ENCODE measurements at places on chromosomes 13 and 19.

- no peak for DNase-seq
These were observed 80.7 kb upstream of the SLITRK5 start for GRCh38 chr13:87590518-87590917.

DNA sequence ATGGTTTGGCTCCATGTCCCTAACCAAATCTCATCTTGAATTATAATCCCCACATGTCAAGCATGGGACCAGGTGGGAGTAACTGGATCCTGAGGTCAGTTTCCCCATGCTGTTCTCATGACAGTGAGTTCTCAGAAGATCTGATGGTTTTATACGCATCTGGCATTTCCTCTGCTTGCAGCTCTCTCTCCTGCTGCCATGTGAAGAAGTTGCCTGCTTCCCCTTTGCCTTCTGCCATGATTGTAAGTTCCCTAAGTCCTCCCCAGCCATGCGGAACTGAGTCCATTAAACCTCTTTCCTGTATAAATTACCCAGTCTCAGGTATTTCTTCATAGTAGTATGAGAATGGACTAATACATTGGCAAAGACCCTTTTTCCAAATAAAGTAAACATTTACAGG, 96.8 kb downstream of the TSHZ3 start:
- no peak for DNase-seq

- DNase-seq = no peak
These were observed 18.8 kb downstream of the FAM124A start for GRCh38 chr13:51240958-51241357.

DNA sequence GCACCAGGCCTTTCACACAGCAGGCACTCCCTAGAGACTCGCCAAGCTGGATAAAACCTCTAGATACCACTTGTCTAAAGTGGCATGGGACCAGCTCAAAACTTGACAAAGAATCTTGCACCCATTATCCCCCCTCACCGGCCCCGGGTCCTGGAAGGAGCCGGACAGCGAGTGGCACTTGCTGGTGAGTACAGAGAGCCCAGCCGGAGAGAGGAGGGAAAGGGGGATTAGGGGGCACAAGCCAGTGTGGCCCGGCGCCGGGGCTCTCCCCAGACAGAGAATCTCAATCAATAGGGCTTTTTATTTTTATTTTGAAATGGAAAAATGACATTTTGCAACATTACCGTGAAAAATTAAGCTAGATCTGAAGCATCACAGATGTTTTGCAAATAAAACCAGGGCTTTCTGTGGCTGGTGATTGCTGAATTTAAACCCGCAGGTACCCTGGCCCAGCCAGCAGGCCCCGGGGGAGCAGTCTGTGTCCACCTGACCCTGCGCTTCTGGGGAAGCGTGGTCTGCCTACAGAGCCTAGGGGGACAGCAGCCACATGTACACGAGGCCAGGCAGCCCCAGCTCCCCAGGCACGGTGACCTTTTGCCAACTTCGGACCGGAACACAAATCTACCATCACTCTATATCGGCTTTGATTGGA, 10.0 kb upstream of the VSTM2B start:
- DNase-seq = no peak

DNA sequence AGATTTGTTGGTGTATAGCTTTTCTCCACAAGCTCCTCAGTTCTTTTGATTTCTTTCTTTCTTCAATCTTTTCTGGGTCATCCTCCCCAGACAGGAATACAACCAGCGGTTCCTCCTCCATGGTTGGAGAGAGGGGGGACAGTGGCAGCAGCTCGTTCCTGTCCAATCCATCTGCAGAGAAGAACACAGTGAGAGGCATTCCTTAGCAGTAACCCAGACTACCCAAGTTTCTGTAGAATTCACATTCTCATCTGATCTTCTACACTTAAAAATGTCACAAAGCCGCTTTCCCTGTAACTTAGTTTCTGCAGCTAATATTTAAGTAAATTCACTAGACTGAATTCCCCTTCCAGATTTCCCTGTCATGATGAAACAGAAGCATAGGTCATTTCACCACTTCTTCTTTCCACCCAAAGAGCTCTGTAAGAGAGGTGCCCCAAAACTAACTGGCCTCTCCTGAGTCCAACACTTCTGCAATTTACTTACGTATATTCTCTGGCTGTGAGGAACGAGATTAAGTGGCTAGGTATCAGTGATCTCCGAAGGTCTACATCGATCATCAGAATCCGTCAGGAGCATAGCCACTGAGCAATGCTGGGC, 171.9 kb downstream of the TBC1D4 start:
- DNase-seq = no peak

DNA sequence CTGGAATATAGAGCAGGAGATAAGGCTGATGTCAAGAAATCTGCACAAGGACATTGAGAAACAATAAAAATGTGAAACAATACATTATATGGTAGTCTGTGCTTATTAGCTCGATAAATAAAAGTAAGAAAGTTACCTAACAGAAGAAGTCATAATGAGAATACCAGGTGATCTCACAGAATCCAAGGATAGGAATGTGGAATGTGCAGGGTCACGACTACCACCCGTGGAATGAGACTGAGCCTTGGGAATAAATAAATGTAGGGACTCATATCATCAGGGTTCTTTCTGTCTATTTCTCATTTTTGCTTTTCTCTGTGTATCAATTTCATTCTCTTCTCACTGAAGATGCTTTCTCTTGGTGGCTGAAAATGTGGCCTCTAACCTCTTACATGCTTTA, 26.0 kb upstream of the KBTBD7 start:
- no peak for DNase-seq

DNA sequence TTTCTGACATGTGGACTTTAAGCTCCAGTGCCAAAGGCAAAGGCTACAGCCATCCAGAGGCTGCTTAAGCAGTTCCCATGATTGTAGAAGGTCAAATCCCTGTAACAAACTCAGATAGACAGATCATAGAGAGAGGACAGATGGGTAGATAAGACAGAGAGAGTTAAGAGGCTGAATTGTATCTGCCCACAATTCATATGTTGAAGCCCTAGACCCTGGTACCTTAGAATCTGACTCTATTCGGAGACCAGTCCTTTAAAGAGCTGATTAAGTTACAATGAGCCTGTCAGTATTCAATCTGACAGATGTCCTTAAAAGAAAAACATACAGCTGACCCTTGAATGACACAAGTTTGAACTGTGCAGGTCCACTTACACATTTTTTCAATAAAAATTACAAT, 115.2 kb downstream of the RAP2A start:
- DNase-seq = no peak

DNA sequence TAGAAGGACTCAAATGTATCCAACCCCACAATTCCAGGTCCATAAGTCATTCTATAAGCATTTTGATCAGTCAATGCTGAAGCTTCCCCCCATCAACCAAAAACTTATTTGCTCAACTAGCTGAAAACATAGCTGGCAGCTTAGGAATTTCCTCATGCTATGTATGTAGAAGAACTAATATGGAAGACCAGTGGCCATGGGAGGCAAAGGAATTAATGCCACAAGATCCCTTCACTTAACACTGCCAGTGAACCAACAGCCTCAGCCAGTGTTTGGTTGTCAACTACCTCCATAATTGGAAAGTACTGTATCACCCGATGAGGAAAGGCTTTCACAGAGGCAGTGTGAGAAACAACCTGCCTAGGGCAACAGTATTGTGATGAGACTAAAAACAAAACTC, 105.4 kb downstream of the ZNF429 start:
- no peak for DNase-seq

Data from nucleus accumbens (tissue), 56 donors.